ENCODE measurements at places on chromosomes 16 and 17.

- no peak for DNase-seq
Measured at GRCh38 chr16:78489072-78489471, 389.6 kb downstream of the WWOX start.

DNA sequence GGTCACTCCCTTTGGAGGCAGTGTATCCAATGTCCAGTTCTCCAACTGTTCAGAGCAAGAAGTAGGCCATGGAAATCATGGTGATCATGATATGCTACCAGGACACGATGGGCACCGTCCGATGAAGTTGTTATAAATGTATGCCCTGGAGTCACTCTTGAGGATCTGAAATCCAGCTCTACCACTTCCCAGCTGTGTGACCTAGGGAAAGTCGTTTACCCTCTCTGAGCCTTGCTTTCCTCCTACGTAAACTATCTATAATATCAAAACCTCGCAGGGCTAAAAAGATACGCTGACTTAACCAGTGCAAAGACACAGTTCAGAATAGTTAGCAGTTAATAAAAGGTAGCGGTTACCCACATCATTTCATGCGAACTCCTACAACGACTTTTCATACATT lies 194.2 kb downstream of the XYLT1 start:
- DNase-seq = no peak

- peak; percentile 73 for DNase-seq
Measured at GRCh38 chr17:1002771-1003555, 6.0 kb downstream of the TIMM22 start.

DNA sequence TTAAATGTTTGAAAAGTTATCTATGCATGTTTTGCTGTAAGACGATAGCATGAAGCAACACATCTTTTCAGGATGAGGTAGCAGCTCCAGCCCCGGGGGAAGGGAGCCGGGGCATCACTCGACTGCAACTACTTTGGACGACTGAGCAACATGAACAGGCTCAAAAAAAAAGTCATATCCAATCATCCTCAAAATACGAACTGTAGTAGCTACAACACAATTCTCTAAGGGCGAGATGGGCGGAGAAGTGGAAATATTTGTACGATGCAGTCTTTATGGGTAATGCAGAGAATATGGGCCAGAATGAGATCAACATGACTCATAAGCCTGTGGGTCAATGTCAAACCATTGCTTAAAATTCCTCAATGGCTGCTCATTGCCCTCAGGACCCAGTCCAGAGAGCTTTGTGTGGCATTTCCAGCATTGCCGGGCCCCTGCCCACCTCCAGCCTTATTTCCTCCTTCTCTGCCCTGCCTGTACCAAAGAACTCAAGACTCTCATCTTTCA lies 17.7 kb upstream of the SMURF2 start:
- DNase-seq = peak; percentile 70

GRCh38 chr16:48409839-48410632 lies 24.8 kb upstream of the SIAH1 start:
- peak; percentile 86 for DNase-seq

DNA sequence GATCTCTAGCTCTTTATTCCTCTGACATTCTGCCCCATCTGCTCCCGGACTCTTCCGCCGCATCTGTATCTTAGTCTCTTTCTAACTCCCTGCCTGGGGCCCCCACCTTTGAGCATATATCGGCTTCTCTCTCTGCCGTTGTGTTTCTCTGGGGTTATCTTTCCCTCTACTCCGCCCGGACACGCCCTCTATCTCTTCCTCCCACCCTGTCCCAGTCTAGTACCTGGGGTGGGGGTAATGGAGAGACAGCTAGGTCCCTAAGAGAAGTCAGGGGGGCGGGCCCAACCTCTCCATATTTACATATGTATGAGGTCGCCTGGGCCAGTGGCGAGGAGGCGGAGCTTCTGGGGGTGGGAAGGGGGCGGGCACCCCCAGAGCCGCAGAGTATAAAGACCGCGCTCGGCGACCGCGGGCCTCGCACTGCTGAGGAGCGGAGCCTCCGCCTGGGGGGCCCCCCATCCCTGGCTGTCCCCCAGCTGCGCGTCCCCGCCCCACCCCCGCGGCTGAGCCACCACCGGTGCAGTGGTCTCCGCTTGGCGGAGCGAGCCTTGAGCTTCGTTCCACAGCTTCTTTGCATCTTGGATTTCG lies at the start of gene ATP1B2:
TSS of gene ATP1B2 (plus strand) at position 418 of the 588 bp plus-strand sequence. CDS start 593 bp downstream, outside the sequence.
- DNase-seq = peak; percentile 58

DNA sequence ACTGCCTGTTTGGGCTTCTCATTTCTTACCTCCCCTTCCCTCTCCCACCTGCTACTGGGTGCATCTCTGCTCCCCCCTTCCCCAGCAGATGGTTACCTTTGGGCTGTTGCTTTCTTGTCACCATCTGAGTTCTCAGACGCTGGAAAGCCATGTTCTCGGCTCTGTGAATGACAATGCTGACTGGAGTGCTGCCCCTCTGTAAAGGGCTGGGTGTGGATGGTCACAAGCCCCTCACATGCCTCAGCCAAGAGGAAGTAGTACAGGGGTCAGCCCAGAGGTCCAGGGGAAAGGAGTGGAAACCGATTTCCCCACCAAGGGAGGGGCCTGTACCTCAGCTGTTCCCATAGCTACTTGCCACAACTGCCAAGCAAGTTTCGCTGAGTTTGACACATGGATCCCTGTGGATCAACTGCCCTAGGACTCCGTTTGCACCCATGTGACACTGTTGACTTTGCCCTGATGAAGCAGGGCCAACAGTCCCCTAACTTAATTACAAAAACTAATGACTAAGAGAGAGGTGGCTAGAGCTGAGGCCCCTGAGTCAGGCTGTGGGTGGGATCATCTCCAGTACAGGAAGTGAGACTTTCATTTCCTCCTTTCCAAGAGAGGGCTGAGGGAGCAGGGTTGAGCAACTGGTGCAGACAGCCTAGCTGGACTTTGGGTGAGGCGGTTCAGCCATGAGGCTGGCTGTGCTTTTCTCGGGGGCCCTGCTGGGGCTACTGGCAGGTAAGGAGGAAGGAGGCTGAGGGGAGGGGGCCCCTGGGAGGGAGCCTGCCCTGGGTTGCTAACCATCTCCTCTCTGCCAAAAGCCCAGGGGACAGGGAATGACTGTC lies at the start of gene CD68:
TSS of gene CD68 (plus strand) at position 638 of the 833 bp plus-strand sequence. CDS start at position 678, 40 bp downstream.
- peak; percentile 88 for DNase-seq

DNA sequence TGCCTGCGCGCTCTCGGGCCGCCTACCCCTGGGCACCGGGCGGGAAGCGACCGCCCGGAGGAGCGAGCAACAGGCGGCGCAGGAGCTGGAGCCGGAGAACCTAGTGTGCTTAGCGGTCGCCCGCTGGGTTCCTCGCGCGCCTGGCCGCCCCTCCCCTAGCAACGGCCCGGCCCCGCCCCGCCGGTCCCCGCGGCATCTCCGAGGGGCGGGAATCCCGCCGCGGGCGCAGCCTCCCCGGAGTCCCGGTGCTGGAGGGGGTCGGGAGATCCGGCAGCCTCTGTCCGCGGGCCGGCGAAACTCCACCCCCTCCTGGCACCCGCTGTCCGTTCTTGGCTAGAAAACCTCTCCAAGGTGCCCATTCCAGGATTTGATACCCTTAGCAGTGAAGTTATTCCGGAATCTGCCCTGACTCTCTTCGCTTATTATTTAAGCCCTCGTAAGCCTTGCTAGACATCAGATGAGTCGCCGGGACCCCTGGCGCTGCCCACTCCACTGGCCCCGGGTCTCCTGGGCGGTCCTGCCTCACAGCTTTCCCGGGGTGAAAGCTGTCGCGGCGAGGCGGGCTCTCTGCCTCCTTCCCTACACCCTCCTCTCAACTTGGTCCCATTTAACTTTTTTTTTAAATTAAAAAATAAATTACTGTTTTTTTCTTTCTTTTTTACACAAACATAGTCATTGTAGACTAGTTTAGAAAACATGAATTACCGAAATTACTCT lies at the start of gene RPRML:
TSS of gene RPRML (minus strand) at position 107 of the 717 bp plus-strand sequence. CDS start 246 bp downstream, outside the sequence.
- DNase-seq = peak; percentile 48

- DNase-seq = no peak
Measured at GRCh38 chr17:16491131-16491702, 776 bp downstream of the LRRC75A start.

DNA sequence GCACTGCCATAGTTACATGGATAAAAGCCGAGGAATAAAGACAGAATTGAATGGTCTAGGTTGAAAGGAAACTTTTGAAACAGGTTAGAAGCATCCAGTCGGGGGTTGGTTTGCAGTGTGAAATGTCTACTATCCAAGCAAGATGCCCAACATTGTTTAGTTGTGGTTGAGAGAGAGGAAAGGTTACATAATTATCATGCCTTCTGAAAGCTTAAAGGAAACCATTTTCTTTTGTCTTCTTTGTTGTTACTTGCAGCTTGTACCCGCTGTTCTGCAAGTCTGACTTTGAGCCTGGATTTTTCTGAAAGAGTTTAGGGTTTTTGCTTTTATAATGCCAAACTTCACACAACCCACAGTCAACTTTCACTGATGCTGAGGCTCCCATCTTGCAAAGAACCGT lies 167.9 kb downstream of the AXIN2 start:
- no peak for DNase-seq

- DNase-seq = peak; percentile 25
Measured at GRCh38 chr16:66662445-66663194, 33.9 kb downstream of the CMTM4 start.

GRCh38 chr17:69228018-69228417 lies 606 bp downstream of the ABCA10 start:
- no peak for DNase-seq

DNA sequence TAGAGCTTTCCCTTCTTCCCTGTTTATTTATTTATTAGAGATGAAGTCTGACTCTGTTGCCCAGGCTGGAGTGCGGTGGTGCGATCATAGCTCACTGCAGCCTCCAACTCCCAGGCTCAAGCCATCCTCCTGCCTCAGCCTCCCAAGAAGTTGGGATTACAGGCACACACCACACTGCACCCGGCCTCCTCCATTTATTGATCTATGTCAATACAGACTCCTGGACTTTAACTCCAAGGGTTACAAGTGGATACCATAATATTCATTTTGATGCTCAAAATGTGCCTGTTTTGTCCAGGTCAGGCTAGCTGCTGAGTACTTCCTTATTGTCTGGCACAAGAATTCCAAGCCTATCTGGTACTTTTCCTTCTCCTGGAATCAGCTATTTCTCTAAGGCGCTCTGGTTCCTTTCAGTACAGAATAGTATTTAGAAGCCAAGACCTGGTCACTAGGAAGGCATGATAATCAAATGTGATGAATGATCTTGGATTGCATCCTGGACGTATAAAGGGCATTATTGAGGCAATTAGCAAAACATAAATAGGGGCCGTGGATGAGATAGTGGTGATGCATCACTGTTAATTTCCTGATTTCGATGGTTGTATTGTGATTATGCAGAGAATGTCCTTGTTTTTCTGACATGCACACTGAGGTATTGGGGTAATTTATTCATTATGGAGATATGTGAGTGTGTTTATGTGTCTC lies 21.7 kb downstream of the IL4R start:
- no peak for DNase-seq

GRCh38 chr16:74761665-74762064 lies 13.0 kb downstream of the FA2H start:
- no peak for DNase-seq

- DNase-seq = no peak
Measured at GRCh38 chr17:33138627-33139026, 147.0 kb downstream of the SPACA3 start.

DNA sequence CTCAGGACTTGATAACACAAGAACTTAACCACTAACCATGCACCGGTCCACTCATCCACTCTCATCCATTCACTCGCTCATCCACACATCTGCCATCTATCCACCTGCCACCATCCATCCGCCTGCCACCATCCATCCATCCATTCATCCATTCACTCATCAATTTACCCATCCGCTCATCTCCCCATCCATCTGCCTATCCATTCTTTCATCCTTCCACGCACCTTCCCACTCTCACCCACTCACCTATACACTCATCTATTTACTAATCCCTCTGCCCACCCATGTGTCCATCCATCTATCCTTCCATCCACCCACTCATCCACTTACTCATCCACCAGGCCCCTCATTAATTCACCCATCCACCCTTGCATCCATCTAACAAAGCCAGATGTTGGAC lies 131.0 kb downstream of the MRM1 start:
- no peak for DNase-seq

- DNase-seq = no peak
Measured at GRCh38 chr16:72197545-72197944, 25.6 kb upstream of the PMFBP1 start.

DNA sequence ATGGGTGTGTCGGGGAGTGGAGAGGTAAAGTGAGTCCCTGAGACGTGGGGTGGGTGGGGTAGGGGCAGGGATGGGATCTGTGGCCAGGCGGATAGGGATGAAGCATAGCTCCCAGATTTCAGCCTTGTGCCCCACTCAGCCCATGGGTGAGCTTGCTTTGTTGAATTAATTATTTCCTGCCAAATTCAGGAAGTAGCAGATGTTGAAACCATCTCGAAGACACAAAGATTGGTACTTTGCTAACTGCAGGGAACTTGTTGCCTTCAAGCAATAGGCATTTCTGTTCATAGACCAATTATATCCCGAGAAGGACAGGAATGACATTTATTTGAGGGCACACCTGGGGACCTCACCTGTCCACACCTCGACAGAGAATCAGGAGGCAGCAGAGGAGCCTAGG lies 11.0 kb upstream of the C16orf74 start:
- DNase-seq = no peak

DNA sequence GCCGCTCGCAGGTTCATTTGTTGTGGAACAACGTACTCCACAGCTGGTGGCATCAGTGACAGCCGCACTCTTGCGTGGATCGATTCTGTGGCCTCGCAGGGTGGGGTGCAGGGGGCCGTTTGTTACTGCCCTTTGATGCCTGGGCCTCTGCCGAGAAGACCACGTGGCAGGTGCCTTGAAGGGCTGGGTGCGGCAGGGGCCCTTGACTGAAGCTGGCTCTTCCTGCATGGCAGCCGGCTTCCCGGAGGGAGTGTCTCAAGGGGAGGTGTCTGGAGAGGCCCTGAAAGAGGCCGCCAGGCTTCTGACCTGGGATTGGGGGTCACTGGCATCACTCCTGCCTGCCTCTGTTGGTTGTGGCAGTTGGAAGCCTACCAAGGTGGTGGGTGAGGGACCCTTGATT lies 43.8 kb downstream of the TBCD start:
- DNase-seq = no peak

GRCh38 chr16:5450409-5451104 lies 353.0 kb upstream of the EEF2KMT start:
- no peak for DNase-seq

DNA sequence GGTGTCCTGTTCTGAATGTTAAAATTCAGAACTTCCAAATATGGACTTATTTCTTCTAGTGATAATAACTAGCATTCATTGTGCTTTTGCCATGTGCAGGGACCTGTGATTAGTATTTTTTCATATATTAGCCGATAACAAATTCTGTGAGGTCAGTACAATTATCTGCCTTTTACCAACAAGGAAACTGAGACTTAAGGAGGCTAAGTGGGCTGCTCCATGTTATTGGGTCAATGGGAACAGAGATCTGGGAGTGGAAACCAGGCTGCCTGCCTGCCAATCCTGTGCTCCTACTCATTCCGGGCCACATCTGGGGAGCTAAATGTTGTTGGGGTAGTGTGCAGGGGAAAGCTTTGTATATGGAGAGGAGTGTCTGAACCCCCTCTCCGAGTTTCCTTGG lies 3.7 kb downstream of the TMEM106A start:
- no peak for DNase-seq

Measured in AG08396 (cell line).